ENCODE measurements at places on chromosomes 4 and X. TPM values are rescaled to one million over a fixed set of nuclear protein-coding genes. Genes with fewer than 3 reads are reported as not detected.

DNA sequence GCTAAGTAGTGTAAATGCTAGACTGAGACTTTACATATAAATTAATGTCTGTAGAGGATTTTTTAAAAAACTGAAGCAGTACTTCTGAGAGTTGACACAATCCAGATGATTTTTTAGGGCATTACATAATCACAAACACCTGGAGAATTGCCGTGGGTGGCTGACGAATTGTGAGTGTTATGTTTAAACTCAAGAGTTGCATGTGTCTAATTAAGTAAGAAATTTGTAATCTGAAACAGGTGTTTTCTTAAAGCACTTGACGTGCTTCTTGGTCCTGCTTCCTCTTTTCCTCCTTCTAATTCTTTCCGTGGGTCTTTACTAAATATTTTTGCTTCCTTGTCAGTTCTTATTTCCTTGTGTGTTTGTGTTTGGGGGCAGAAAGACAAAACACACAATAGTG is 27.8 kb downstream of the PIR start:
- H3K27ac ChIP-seq: no peak overlapping the region

GRCh38 chrX:112819813-112820212 is 20.8 kb downstream of the AMOT start:
- H3K4me3 ChIP-seq: no peak overlapping the region
- no peaks in the 10 kb centered on the region for H3K4me1 ChIP-seq
- H3K27me3 ChIP-seq: no peaks in the 10 kb centered on the region
- DNase-seq: no peak
- H3K27ac ChIP-seq: no peak overlapping the region
- H3K36me3 ChIP-seq: no peaks in the 10 kb centered on the region

GRCh38 chrX:30822764-30823163 is 66.3 kb downstream of the TAB3 start:
- no peaks in the 10 kb centered on the region for H3K36me3 ChIP-seq
- H3K27me3 ChIP-seq: no peaks in the 10 kb centered on the region
- no peak overlapping the region for H3K27ac ChIP-seq
- H3K4me3 ChIP-seq: no peak overlapping the region

PAK3 gene
- 0.15 TPM for total RNA-seq

DNA sequence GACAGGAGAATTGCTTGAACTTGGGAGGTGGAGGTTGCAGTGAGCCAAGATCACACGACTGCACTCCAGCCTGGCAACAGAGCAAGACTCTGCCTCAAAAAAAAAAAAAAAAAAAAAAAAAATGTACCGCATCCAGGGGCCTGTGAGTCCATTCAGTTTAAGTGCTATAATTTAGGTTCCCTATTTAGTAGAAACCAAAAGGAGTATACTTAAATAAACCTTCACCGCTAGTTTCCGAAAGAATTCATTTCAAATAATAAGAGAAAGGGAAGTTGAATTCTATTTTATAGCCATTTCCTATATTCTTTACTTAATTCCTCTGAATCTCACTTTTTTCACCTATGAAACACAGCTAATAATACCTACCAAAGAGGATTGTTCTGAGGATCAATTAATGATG is 20.8 kb upstream of the LRBA start:
- H3K36me3 ChIP-seq: no peaks in the 10 kb centered on the region
- H3K27ac ChIP-seq: no peak overlapping the region
- no peaks in the 10 kb centered on the region for H3K27me3 ChIP-seq
- H3K4me1 ChIP-seq: no peaks in the 10 kb centered on the region
- no peak overlapping the region for H3K4me3 ChIP-seq

DNA sequence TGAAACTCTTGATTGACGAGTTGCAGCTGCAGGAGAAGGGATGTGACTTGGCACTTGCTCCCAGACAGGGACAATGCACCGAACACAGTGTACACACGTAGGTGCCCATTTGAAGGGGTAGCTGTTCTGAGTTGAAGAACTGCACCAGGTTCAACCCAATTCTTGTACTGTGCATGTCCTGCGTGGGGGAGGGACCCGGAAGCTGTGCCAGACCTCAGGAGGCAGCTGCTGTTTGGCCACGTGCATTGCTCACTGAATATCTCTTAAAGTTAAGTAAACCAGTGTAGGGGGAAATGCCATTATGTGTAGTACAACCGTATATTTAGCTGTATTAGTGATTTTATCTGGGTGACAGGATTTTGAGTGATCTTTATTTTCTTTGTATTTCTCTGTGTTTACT is 12.0 kb upstream of the RBBP7 start:
- no peaks in the 10 kb centered on the region for H3K4me1 ChIP-seq
- DNase-seq: no peak
- no peaks in the 10 kb centered on the region for H3K27me3 ChIP-seq
- peak overlapping the region; percentile 56 for H3K4me3 ChIP-seq

NPY5R gene
- total RNA-seq: not detected

Measured in Panc1 (cell line).